ENCODE measurements at places on chromosomes 5 and 9. TPM values are rescaled to one million over a fixed set of nuclear protein-coding genes. Genes with fewer than 3 reads are reported as not detected.

DNA sequence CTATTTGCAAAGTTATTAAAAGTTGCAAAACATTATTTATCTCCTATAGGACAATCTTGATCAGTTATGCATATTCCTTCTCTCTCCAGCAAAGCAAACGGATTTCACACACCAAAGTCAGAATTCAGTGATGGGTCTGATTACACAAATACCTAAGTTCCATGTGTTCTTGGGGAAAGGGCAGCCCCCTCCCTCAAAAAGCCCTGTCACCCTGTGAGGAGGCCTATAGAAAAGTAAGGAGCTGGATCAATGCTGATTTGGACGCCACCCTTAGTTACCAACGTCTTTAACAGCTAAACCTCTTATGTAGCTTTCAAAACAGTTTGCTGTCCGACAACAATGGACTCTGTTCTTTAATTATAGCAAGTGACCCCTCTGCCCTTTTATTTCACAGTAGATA, 6.4 kb downstream of the ZNF608 start:
- H3K4me3 ChIP-seq: peak overlapping the region; percentile 8
- no peaks in the 10 kb centered on the region for H3K4me1 ChIP-seq
- peak overlapping the region; percentile 31 for H3K27ac ChIP-seq
- DNase-seq: no peak
- no peaks in the 10 kb centered on the region for H3K36me3 ChIP-seq

DNA sequence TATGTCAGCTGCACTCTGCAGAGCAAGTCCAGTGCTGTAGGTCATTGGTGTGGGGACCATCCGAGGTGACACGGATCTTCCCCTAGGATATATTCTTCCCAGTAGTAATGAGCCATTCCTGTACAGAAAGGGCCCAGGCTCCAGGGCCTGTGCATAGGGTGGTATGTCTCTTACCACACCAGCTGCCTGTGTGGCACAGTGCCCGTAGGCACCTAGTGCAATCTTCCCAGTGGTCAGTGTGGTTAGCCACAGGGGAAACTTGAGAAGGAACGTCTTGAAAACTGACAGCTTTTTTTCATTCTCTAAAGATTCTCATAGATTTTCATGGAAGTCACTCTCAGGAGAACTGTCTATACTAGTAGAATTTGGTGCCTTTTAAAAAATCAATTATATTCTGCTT, 39.8 kb downstream of the CYSTM1 start:
- no peak overlapping the region for H3K4me3 ChIP-seq
- H3K27me3 ChIP-seq: no peaks in the 10 kb centered on the region
- peaks cover 53% of the 10 kb centered on the region for H3K4me1 ChIP-seq
- H3K36me3 ChIP-seq: no peaks in the 10 kb centered on the region
- no peak for DNase-seq
- H3K27ac ChIP-seq: no peak overlapping the region

- H3K27ac ChIP-seq: peak overlapping the region; percentile 43
- H3K36me3 ChIP-seq: no peaks in the 10 kb centered on the region
- no peak overlapping the region for H3K4me3 ChIP-seq
These were observed 72.2 kb downstream of the ADAMTS2 start for GRCh38 chr5:179273073-179273435.

GRCh38 chr9:136352682-136353081, 10.9 kb downstream of the DNLZ start:
- peak overlapping the region; percentile 25 for H3K4me3 ChIP-seq
- H3K36me3 ChIP-seq: peaks cover 9% of the 10 kb centered on the region
- peak overlapping the region; percentile 97 for H3K27ac ChIP-seq

DAB2 gene
- total RNA-seq: 17.5 TPM

DNA sequence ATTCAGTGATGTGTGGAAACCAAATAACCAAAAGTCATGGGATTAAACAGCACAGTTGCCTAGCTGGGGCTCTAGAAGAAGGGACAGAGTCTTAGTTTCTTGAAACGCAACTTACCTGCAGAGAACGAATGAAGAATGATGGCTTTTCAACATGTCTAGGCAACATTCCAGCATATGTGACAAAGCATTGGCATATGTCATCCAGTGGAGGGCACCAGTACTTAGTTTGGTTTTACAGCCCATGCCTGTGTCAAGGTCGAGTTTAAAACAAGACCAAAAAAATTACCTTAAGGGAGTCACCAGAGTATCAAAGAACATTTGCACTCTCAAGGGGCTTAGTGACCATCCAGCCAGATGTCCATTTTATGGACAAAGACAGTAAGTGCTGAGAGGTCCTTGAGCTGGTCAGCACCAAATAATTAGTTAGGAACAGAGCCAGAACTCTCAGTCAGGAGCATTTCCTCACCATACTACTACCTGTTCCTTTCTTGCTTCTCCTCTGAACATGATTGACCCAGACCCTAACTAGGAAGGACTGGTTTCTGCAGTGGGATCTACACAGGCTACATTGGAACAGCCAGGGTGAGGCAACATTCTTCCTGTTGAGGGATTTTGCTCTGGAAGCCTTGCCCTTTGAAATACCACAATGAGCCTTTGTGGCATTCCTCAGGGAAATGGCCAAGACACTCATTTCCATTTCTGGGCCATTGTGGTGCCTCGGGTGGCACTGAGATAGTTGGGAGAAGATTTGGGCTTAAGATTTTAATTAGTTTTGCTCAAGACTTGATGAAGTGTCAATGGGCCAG, 75.4 kb upstream of the ANKH start:
- H3K4me1 ChIP-seq: no peaks in the 10 kb centered on the region
- no peak overlapping the region for H3K27ac ChIP-seq

- peak overlapping the region; percentile 66 for H3K27ac ChIP-seq
- H3K27me3 ChIP-seq: no peaks in the 10 kb centered on the region
These were observed 157.0 kb upstream of the RASEF start for GRCh38 chr9:83219924-83220438.

- H3K4me1 ChIP-seq: no peaks in the 10 kb centered on the region
- H3K4me3 ChIP-seq: no peak overlapping the region
- no peak overlapping the region for H3K27ac ChIP-seq
These were observed 311.3 kb downstream of the GADD45G start for GRCh38 chr9:89916001-89916597.

DNA sequence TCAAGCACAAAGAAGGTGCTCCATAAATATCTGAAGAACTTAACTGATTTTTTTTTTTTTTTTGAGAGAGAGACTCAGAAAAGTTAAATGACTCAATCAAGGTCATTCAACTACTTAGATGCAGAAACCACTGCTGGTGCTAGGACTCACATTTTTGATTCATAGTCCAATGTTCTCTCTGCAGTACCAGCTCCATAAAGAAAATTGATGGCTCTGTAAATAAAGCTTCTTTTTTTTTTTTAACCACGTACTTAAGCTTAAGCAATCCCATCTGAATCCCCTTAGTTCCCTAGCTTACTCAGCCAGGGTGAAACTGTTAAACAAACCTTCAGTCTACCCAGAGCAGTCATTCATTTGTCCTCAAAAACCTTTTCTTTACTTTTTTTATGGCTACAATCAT, 657.0 kb upstream of the WWC1 start:
- H3K4me1 ChIP-seq: no peaks in the 10 kb centered on the region
- H3K4me3 ChIP-seq: no peak overlapping the region
- H3K27me3 ChIP-seq: no peaks in the 10 kb centered on the region
- no peak overlapping the region for H3K27ac ChIP-seq

- DNase-seq: no peak
- no peaks in the 10 kb centered on the region for H3K27me3 ChIP-seq
- no peak overlapping the region for H3K27ac ChIP-seq
- no peaks in the 10 kb centered on the region for H3K36me3 ChIP-seq
- H3K4me3 ChIP-seq: no peak overlapping the region
These were observed 24.3 kb upstream of the TEX10 start for GRCh38 chr9:100377015-100377414.

PCDHGB1 gene
- total RNA-seq: 3.3 TPM

GRCh38 chr5:39426746-39427105, 1.9 kb upstream of the DAB2 start:
- peaks cover 30% of the 10 kb centered on the region for H3K4me1 ChIP-seq
- no peaks in the 10 kb centered on the region for H3K27me3 ChIP-seq
- no peak for DNase-seq
- H3K36me3 ChIP-seq: no peaks in the 10 kb centered on the region
- H3K27ac ChIP-seq: peak overlapping the region; percentile 79

TAS2R1 gene
- total RNA-seq: not detected

- H3K4me3 ChIP-seq: no peak overlapping the region
- H3K27ac ChIP-seq: no peak overlapping the region
- H3K36me3 ChIP-seq: no peaks in the 10 kb centered on the region
These were observed 90.0 kb downstream of the PCSK1 start for GRCh38 chr5:96343094-96343493.

C5orf58 gene
- not detected for total RNA-seq

SLC6A3 gene
- total RNA-seq: 0.16 TPM

KDM3B gene
- 42.9 TPM for total RNA-seq

LHX6 gene
- total RNA-seq: 2.8 TPM

DNA sequence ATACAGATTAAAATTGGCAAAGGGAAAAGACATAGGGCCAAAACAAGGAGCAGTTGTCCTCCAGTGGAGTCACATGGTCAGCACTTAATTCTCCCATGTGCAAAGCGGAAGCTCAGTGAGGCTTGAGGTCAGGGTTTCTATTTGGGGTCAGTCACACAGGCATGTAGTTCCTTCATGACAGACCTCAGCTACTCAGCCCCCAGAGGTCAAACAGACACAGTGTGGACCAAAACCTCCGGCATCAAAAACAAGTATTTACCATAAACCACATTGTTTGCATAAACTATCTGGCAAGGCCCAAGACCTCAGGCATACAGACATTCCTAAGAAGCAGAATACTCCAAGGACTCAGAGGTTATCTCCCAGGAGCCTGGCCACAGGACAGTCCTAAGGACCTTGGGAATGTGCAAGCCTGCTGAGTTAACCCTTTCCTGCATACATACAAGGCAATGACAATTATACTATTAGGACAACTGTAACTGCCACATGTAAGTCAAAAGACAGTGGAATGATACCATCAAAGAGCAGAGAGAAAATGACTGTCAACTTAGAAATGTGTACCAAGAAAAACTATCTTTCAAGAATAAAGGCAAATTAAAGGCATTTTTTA, 28.7 kb upstream of the FNIP1 start:
- H3K36me3 ChIP-seq: no peaks in the 10 kb centered on the region
- no peaks in the 10 kb centered on the region for H3K27me3 ChIP-seq
- no peaks in the 10 kb centered on the region for H3K4me1 ChIP-seq
- no peak overlapping the region for H3K4me3 ChIP-seq
- no peak overlapping the region for H3K27ac ChIP-seq

DNA sequence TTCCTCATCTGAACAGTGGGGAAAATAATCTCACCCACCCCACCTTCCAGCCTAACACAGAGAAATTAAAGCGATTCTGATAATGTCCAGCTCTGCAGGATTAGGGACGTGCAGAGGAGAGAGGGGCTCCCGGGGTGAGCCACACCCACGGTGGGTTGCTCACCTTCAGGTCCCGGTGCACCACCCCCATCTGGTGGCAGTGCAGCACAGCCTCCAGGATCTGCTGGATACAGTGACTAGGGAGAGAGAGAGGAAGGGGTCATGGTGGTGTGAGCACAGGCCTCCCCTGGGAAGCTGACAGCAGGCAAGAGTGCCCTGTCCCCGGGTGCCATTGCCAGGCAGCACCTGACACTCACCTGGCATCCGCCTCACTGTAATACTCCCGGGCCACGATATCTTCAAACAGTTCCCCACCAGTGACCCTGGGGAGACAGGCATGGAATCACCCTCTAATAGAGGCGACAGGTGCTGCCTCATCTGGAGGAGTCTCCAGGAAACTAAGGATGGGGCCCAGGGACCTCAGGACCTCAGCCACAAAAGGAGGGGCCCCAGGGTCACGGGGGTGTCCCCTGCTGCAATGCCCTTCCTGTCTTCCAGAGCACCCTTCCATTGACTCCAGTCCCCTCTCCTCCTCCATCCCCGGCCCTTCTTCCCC, 33.0 kb downstream of the CAMK2A start:
- DNase-seq: no peak
- H3K36me3 ChIP-seq: no peaks in the 10 kb centered on the region
- H3K27me3 ChIP-seq: no peaks in the 10 kb centered on the region
- no peak overlapping the region for H3K27ac ChIP-seq
- peaks cover 5% of the 10 kb centered on the region for H3K4me1 ChIP-seq

DNA sequence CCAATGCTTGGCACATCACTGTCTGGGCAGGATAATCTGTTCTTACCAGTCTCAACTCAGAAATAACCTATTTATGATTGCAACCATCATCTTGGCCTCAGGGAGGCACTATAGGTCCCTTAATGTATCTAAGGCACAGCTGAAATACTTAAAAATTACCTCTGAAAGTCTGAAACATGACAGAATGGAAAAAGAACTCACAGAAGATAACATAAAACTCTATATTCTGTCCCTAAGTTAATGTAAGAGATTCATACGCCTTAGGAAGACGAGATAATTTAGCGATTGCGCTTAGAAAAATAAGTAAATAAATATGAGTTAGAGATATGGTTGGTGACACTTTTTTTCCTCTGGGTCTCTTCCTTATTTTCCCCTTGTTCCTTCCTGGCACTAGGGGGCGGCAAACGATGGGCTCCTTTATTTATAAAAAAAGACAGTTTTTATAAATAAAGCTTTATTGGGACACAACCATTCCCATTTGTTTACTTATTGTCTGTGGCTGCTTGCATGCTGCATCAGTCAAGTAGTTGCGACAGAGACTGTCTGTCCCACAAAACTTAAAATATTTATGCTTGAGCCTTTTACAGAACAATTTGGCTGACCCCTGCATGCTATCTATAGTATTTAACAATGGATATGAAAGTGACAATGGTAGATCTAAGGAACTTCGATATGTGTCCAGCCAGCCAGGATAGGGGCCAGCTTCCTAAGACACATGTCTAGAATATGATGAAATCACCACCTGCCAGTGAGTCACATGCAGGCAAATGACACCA, 79.6 kb downstream of the PDE4D start:
- H3K4me3 ChIP-seq: no peak overlapping the region
- H3K4me1 ChIP-seq: no peaks in the 10 kb centered on the region
- H3K27me3 ChIP-seq: no peaks in the 10 kb centered on the region
- DNase-seq: no peak

- H3K27me3 ChIP-seq: no peaks in the 10 kb centered on the region
- H3K4me3 ChIP-seq: no peak overlapping the region
- no peak overlapping the region for H3K27ac ChIP-seq
- peaks cover 70% of the 10 kb centered on the region for H3K36me3 ChIP-seq
These were observed 51.1 kb downstream of the CDK5RAP2 start for GRCh38 chr9:120528829-120529228.

DNA sequence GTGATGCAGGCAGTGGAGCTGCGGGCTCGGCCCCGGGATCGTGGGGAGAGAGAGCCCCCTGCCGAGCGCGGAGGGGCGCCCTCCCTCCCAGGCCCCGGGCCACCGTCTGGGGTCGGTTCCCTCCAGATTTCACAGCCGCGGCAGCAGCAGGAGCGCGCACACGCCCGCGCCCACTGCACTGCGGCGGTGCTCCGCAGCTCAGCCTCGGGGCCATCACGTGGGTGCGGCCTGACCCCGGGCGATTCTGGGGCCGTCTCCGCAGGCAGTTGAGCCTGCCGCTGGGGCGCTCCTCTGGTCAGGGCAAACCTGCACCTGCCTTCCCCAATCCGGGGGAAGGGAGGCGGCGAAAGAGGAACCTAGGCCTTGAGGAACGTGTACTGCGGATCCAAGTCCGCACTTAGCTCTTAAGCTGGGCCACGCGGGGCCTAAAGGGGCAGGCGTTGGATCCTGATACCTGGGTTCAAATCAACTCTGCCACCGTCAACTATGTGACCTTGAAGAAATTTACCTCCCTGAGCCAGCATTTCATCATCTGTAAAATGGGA, 9.4 kb upstream of the DELE1 start:
- no peaks in the 10 kb centered on the region for H3K27me3 ChIP-seq
- H3K36me3 ChIP-seq: no peaks in the 10 kb centered on the region
- H3K4me3 ChIP-seq: peak overlapping the region; percentile 25

- DNase-seq: no peak
- H3K27me3 ChIP-seq: no peaks in the 10 kb centered on the region
- no peak overlapping the region for H3K4me3 ChIP-seq
- H3K27ac ChIP-seq: no peak overlapping the region
These were observed 110.4 kb downstream of the ZNF354C start for GRCh38 chr5:179170606-179171005.
